ENCODE measurements at places on chromosomes 6 and 20.

GRCh38 chr6:125818225-125818657 lies 27.5 kb downstream of the NCOA7 start:
- DNase-seq, result no peak

DNA sequence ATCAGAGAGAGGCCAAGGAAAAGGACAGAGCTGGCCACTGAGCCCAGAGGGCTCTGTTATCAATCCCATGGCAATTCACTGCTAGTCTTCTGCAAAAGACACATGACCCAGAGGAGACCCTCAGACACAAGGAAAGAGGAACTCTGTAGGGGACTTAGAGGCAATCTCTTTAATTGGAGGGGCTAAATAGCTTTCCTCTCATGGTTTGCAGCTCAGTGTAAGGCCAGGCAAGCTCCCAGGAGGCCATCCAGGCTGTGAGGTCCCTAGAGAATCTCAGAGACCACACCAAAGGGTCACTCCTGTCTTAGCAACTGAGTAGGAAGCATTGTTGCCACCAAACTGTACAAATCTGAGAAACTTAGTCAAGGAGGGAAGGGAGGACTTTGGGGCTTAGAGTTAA lies 10.0 kb upstream of the HLA-DOA start:
- DNase-seq, result no peak

DNA sequence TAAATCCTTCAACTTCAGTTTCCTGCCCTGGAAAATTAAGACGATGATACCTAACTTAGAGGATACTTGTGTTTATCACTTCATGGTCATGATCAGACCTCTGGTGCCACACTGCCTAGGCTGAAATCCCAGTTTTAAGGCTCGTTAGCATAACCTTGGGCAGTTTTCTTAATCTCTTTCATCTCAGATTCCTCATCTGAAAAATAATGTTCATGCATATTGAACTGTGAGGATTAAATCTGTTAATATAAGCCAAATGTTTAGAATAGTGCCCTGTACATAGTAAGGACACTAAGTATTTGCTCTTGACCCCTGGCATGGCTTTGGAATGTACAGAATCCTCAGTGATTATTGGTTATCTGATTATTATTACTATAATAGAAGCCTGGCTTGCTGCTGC lies 79.7 kb downstream of the OGFRL1 start:
- no peak for DNase-seq

DNA sequence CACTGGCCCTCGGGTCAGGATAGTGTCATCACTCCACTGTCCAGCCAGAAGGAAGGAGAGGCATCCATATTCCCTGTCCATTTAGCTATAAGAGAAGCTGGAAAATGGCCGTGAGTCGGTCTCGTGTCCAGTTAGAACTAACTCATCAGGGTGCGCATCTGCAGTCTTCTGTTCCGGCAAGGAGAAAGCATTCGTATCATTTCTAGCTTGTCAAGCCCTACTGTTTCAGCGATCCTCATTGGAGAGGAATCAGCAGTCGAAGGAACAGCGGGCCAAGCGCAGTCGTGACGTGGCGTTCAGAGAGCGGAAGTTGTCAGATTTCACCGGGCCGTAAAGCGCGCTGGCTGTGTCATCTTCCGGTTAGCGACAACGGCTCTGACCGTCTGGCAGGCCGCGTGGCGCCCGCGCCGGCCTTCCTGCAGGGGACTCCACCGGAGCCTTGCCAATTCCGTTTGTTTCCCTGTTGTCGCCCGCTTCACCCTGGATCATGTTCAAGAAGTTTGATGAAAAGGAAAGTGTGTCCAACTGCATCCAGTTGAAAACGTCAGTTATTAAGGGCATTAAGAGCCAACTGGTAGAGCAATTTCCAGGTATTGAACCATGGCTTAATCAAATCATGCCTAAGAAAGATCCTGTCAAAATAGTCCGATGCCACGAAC lies 32.9 kb downstream of the HM13 start:
- DNase-seq, result no peak

DNA sequence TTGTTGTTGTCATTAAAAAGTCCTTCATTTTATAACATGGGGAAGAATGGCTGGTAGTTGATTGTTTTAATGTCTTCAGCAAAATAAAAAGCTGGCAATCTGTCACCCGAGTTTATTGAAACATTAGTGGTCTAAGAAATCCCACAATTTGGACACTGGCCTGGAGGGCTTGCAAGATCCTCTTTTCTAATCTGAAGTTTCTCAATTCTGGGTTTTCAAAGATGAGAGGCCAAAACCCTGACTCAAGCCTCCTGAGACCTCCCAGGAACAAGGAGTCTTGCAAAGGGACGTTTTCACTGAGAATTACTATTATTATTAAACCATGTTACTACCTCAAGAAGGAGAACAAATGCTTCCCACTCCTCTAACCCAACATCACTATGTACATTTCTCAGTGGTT lies 19.5 kb downstream of the MAP1LC3A start:
- no peak for DNase-seq

DNA sequence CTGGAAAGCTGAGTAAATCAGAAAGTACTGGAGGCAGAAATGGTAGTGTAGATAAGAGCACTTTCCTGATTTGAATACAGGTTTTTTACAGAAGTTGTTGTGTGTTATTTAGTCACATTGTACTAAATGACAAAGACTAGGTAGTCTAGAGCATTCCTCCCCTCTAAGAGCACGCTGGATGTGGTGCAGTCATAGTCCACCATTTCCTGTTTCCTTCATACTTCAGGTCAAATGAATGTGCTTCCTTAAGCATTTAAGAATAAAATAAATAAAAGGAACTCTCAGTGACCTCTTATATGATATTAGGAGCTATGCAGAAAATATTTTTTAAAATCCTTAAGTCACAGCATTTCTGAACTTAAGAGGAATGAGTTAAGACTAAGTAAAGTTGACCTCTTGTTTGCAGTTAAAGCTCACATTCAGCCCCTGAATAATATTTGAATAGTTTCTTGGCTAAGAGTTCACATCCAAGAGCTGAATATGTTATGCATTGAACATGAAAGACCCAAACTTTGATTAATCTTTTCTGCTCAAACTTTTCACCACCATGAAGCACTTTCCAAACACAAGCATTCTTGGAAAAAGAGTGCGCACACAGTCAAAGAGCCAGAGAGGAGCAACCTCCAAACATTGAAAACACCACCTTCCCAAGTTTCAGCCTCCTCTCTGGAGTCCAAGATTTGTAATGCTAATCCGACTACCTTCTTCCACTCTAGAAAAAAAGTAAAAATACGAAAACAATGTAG lies 53.4 kb upstream of the TMEM30A start:
- DNase-seq, result no peak

DNA sequence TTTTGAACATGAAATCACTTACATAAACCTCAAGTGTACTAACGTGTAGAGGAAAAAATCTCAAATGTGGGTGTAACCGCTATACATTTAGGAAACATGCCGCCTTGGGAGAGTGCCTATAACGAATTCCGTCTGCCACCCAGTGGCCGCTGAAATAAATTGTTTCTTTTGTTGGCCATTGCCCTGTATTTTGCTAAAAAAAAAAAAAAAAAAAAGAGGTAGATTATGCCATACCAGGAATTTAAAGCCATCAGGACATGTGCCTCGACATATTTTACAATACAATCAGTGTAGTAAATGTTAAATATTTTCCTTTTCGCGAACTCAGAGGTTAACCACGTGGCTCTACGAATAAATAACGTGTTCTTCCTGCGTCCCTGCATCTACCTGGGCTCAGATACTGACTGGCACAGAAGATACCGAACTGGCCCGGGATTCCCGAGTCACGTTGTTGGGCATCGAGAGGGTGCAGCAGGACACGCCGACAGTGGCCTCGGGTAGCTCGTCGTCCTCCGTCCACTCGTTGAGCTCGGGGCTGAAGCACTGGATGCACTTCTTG lies 14.3 kb downstream of the KLHL31 start:
- no peak for DNase-seq

- DNase-seq, result no peak
Measured at GRCh38 chr6:159935065-159935464, 33.8 kb upstream of the IGF2R start.

- DNase-seq, result no peak
Measured at GRCh38 chr20:63303095-63303666, 10.2 kb downstream of the COL20A1 start.

DNA sequence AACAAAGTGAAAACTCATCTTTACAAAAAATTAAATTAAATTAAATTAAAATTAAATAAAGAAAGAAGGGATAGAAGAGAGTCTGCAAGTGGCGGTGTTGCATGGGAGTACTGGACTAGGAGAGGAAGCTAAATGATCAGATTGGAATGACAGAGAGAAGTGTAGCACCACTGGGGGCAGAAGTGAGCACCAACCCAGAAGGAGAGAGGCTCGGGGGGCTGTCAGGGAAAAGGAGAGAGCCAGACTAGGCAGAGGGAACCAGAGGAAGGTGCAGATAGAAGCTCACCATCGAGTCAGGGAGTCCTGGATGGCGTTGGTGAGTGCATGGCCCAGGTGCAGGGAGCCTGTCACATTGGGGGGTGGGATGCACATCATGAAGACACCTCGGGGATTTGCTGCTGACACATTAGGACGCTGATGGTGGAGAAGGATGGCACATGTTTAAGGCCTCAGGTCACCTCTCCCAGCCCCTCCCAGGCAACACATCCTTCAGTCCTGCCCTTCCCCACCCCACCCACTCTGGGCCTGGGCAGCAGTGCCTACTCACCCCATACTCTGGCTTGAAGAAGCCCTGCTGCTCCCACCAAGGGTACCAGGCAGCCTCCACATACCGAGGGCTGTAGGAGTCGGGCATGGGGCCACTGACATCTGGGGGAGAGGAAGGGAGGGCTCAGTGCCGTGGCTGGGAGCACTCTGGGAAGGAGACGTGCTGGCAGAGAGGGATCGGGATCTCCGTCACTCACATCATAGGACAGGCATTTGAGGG lies 4.0 kb downstream of the VARS1 start:
- no peak for DNase-seq

DNA sequence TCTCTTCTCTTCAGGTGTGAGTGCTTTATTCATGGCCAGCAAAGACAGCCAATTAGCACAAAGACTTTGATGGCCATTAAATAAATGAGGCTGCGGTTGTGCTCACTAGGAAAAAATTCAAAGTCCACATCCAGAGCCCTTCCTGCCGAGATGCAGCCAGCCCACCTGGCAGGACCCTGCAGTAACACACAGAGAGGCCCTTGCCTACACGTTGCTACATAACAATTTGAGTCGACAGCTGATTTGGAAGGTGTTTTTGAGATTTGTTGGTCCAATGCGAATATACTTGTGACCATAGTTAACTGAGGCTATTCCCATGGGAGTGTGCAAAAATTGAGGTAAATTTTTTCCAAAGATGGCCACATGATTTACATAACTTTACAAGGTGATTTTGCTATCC lies 605.4 kb upstream of the HTR1E start:
- DNase-seq, result no peak

DNA sequence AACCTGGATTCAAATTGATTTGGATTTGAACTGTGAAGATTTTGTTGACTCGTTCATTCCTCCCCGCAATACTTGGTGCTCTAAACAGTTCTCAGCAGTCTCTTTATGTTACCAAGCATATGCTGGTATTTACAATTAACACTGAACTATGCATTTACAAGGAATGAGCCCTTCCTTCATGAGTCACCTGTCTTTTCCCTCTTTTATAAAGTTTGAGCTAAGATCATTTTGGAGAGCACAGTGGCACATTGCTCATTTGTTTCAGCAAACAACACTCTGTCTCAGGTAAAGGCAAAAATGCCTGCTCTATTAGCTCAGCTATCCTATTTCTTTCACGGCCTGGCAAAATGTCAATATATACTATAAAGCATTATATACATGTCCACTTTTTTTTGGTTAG lies 285.4 kb downstream of the PHACTR1 start:
- no peak for DNase-seq

- no peak for DNase-seq
Measured at GRCh38 chr6:138514860-138515540, 15.7 kb upstream of the NHSL1 start.
